ENCODE measurements at places on chromosomes 3 and 15. TPM values are rescaled to one million over a fixed set of nuclear protein-coding genes. Genes with fewer than 3 reads are reported as not detected.

- no peak for DNase-seq
Observed at GRCh38 chr3:168807448-168807847, 711.7 kb upstream of the GOLIM4 start.

- DNase-seq, result no peak
Observed at GRCh38 chr3:179971280-179971679, 65.5 kb downstream of the PEX5L start.

DNA sequence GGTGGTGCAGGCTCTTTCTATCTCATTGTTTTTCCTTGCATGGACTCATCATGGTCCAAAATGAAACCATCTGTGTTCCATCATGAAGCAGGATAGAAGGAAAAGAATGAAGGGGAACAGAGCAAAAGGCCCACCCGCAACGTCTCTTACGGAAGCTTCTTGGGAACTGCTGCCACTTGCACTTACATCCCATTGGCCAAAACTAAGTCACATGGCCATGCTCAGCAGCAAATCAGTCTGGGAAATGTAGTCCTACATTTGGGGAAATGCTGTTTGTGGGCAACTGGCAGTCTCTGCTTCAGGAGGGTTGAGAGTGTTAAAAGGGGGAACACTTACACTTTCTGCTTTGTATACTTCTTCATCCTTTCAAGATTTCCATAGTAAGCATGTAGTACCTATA, 191.6 kb downstream of the SV2B start:
- no peak for DNase-seq

CDHR4 gene
- total RNA-seq, result not detected

Measured in osteocyte (in vitro differentiated cells).